ENCODE measurements at places on chromosomes 4 and X.
A peak's percentile ranks its signal among the peaks of the same experiment; 100 is the strongest.

DNA sequence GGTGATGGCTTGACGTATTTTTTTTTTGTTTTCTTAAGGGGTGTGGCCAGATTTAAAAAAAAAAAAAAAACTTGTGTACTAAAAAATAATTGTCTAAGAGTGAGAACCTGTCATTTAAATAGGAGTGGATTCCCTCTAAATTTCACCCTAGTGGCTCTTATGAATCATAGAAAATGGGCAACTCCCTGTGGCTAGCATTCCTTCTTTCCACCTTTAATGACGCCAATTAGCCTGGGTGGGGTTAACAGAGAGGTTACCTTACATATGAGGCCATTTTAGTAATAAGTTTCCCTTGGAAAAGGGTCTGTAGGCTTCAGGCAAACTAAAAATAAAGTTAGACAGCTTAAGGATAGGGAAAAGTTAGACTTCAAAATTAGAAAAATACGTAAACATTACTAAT lies 223.5 kb upstream of the FAM241A start:
- no peak for DNase-seq

GRCh38 chr4:78864405-78865024 lies 74.7 kb downstream of the PAQR3 start:
- peak; percentile 51 for DNase-seq

GRCh38 chrX:71989768-71990426 lies 79.3 kb downstream of the NHSL2 start:
- DNase-seq: no peak

DNA sequence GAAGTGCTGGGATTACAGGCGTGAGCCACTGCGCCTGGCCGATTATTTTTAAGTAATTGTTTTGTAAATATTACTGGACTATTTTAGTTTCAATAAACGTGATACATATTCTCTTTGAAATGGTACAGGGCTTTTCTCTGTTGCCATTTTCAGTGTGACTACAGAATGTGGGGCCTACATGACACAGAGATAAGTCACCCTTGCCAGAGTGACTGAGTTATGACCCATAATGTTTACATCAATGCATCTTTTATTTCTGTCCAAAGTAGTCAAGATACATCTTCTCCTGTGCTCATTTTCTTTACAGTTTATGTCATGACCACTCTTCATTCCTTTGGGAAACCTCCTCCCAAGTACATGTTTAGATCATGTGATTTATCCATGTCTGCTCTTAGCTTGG lies 88.3 kb upstream of the GC start:
- no peak for DNase-seq

GRCh38 chr4:165851256-165851655 lies 21.8 kb upstream of the TLL1 start:
- no peak for DNase-seq

DNA sequence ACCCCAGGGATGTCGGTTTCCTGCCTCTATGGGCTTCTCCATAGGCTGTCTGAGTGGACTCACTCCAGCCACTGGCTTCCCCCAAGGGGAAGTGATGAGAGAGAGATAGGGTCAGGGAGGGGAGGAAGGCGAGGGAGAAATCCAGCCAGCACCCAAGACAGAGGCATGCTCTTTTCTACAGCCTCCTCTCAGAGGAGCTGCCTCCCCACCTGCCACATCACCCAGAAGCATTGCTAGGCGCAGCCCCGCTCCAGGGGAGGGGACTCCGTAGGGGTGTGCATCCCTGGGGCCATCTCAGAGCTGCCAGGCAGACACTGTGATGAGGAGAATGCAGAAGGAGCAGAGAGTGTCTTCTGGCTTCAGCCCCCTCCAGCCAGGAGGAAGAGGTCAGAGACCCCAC lies 109.5 kb upstream of the NKX1-1 start:
- no peak for DNase-seq

- DNase-seq: no peak
These were observed 8.6 kb downstream of the F9 start for GRCh38 chrX:139538907-139539790.

- DNase-seq: no peak
These were observed 37.3 kb downstream of the NUDT11 start for GRCh38 chrX:51459125-51459524.

- no peak for DNase-seq
These were observed 297.3 kb upstream of the LCORL start for GRCh38 chr4:18318682-18319388.

DNA sequence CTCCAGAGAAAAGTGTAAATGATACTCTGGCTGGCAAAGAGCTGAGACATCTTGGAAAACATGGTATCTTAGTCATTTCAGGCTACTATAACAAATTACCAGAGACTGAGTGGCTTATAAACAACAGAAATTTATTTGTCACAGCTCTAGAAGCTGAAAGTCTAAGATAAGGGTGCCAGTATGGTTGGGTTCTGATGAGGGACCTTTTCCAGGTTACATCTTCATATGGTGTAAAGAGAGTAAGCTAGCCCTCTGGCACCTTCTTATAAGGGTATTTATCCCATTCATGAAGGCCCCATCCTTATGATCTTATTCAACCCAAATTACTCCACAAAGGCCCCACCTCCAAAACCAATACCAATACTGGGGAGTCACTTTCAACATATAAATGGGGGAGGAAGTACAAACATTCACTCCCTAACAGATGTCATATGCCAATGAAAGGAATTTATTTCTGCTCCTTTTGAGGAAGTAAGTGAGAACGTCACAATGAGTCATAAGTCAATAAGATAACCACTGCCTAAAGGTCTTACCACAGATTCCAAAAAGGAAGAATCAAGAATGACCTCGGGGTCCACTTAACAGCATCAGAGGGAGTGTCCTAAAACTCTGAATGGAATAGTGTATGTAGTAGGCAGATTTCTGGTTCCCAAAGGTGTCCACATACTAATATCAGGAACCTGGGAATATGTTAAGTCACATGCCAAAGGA lies 246.6 kb downstream of the OPHN1 start:
- peak; percentile 1 for DNase-seq

DNA sequence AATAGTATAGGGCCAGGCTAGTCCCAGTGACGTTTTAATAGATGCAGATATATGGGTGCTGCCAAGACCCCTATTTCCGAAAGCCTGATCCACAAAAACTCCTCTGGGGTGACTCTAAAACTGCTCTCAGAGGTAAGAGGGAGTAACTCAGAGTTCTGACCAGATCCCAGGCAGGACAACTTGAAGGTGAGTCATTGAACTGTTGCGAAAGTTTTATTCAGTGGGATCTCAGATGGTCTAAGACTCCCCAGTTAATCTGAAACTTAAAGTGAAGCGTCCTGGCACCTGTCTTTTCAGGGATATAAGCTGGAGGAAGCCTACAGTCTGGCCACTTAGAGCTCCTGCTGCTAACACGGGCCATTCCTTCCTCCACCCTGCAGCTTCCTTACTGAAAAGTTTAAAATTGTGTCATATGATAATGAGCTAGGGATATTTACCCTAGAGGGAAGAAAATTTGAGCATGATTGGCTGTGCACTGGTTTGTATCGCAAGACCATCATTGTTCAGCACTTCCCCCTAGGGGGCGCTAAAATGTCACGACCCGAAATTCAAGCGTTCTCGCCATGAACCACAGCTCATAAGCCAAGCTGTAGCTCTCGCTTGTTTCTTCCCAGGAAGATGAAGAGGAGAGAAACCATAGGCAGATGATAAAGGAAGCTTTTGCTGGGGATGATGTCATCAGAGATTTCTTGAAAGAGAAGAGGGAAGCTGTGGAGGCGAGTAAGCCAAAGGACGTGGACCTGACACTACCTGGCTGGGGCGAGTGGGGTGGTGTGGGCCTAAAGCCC lies 19.5 kb downstream of the UTP14A start:
- DNase-seq: no peak

- DNase-seq: no peak
These were observed 36.0 kb downstream of the SLC9A7 start for GRCh38 chrX:46722742-46723568.

GRCh38 chr4:142354794-142355420 lies 491.2 kb downstream of the INPP4B start:
- no peak for DNase-seq

DNA sequence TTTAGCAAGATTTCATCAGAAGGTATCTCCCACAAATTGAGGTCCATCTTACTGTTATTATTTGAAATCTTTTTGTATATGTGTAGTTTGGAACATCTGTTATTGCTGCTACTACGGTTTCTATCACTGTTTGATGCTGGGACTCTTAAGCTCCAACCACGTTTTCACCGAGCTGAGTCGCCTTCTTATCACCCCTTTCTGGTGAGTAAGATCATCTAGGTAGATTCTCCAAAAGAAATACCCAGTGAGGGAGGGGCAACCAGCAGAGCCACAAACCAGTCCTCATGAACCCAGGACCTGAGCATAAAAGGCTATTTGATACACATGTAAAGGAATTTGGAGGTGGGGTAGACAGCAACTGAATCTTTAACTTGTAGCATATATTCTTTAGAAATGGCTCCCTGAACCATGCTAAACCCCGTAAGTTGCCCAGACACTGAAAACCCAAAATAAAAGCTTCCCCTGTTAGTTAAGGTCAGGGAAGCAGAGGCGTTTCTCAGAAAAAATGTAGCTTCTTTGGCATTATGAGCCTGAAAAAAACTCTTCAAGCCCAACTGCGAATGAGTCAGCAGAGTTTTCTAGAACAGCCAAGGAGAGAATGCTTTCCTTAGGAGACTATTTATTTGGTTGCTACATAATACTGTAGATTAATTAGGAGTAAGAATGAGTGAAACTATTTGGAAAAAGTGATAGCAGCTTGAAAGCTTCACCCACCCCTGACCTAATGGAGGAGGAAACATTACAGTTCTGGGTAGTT lies 53.8 kb upstream of the ATXN3L start:
- no peak for DNase-seq

- no peak for DNase-seq
These were observed 529.4 kb upstream of the ACTRT1 start for GRCh38 chrX:128581615-128582014.

DNA sequence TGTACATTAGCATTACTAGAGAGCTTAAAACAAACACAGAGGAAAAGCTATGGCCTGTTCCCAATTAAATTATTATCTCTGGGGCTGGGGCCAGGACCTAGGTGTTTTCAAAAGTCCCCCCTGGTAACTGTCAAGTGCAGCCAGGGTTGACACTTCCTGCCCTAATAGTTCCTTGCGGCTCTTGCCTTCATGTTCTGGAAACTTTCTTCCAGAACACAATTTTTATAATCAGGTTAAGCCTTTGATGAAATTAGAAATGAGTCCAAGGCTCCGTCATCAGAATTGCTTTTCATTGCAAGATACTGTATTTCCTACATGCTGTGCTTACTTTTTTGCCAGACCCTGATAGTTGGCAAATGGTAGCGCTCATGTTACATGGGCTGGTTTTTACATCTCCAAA lies 229.6 kb downstream of the UNC5C start:
- no peak for DNase-seq

GRCh38 chr4:180669680-180670079 lies 1573.5 kb upstream of the TENM3 start:
- DNase-seq: no peak

DNA sequence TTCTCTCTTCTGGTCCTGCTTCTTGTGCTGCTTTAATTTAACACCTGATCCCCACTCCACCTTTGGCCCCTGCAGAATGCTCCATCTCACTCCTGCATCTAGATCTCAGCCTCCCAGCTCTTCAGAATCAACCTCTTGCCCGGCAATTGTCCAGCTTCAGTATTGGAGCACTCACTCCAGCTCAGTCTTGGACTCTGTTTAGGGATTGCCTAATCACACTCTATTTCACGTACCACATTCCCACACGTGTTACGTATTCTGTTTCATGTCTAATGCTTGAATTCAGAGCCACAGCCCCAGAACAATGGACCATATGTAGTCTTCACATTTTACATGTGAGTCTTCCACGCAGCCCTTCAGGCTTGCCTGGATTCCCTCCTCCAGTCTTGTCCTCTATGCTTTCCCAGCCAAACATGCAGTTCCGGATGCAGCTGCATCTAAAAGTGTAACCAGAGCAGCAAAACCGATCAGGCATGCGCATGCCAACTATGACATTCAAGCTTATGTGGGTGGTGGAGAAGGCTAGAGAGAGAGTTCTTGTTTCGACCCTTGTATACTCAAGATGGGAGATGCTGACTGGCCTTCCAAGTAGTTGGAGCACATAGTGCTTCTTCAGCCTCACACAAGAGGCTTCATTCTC lies 105.2 kb upstream of the FAM9A start:
- DNase-seq: no peak

DNA sequence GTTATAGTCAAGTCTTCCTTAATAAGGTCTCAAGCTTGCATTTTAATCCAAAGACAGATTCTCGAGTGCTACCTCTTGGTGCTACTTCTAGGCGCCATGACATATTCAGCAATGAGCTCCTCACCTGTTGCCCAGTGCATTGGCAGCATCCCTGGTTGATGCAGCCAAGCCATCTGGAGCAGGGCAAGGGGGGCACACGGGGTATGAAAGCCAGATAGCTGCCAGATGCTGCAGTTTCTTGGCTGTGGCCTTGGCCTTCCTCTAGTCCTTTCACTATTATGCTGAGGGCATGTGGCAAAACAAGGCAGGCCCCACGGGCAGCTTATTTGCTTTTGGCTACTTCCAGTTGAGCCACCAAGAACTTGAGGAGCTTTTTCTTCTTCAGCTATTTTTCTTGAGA lies 168.6 kb upstream of the PGRMC2 start:
- no peak for DNase-seq

Data from SW 1271 (cell line).